Pancreas (tissue), 10 donors: ENCODE measurements at places on chromosomes 1 and 21.

- DNase-seq, result no peak
Measured at GRCh38 chr1:175073061-175073460, 5.4 kb downstream of the TNN start.

DNA sequence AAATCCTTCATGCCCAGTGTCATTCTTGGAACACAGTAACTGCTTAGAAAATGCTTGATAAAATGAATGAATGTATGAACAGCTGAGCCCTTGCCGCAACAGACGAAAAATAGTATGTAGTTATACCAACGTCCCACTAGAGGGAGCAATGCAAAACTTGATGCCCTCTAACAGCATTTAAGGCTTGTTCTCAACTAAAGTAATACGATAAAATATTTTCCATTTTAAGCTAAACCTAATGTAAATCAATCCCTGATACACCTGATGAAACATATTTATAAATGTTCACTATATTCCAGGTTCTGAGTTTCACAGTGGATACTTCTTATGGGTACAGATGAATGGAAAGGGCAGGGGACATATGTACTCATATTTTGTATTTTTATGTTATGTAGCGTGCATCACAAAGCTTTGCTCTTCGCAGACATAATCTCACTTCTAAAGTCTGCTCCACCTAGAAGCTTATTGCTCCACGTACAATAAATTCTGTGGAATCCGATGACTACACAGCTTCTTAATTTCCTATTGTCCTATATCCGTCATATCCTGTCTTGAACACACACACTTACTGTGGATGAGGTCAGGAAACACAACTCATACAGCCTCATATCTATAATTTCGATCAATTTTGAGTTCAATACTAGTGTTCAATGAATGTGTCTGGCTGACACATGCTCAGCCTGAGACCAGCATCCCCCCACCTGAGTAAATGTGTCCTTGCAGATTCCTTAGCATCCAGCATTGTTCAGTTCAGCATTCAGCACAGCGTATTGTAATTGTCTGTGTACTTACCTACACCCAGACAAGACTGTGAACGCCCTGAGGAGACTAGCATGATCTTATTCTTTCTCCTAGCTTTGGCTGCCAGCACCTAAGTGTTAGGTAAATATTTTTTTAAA, 4.4 kb upstream of the UTP25 start:
- DNase-seq, result no peak

- DNase-seq, result no peak
Measured at GRCh38 chr1:86015375-86015774, 141.2 kb downstream of the COL24A1 start.

GRCh38 chr1:228438266-228438665, 21.6 kb upstream of the TRIM17 start:
- no peak for DNase-seq

GRCh38 chr21:18989953-18990495, 586.4 kb upstream of the TMPRSS15 start:
- no peak for DNase-seq

DNA sequence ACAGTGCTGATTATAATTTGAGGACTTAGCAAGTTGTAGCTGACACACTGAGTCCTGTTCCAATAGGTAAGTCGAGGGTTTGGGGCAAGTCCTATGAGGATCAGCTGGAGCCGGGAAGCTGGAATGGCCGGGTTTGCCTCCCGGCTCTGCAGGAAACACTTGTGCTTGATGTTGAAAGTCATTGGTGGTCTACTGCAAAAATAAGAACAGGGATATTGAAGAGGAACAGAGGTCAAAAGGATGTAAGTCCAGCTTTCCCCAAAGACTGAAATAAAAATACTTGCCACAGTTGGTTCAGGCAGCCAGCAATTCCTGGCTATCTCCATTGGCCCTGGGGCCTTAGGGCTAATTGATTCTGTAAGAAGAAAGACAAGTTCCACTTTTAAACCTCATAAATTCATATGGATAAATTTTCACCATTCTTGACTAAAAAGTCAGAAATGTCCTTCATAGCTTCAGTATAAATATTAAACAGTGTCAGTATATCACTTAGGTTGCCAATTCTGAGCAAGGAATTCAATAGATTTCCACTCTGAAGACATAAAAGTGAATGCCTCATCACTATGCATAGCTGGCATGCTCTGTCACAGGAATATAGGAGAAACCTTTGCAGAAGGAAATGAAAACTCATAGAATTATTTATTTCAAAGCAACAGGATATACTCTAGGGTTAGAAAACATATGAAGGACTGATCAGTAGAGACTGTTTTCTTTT, 165.2 kb downstream of the AK5 start:
- DNase-seq, result no peak

- DNase-seq, result no peak
Measured at GRCh38 chr1:106880226-106880625, 176.2 kb upstream of the PRMT6 start.

GRCh38 chr1:19179597-19180264, 30.3 kb downstream of the UBR4 start:
- DNase-seq, result no peak

- DNase-seq, result no peak
Measured at GRCh38 chr21:35342440-35342839, 293.3 kb upstream of the RUNX1 start.
